A549 (cell line): ENCODE measurements at places on chromosomes 6 and 20. TPM values are rescaled to one million over a fixed set of nuclear protein-coding genes. Genes with fewer than 3 reads are reported as not detected.

GRCh38 chr20:10591946-10592521 is 81.8 kb downstream of the JAG1 start:
- DNase-seq: no peak

DNA sequence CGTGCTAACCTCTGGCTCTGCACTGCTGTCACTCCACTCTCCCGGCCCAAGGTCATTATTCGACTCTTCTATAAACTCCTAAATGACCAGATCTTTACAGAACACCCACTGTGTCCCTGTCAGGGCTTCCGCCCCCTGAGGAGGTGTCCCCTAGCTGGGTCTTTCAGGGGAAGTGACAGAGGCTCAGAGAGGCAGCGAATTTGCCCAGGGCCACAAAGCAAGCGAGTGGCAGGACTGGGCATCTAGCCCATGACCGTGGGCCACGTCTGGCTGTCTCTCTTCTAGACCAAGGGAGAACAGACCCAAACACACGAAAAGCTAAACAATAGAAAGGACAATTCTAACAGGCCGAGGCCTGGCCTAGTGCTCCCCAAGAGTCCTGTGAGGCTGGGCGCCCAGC is 27.4 kb downstream of the FOXF2 start:
- no peak for DNase-seq

DNA sequence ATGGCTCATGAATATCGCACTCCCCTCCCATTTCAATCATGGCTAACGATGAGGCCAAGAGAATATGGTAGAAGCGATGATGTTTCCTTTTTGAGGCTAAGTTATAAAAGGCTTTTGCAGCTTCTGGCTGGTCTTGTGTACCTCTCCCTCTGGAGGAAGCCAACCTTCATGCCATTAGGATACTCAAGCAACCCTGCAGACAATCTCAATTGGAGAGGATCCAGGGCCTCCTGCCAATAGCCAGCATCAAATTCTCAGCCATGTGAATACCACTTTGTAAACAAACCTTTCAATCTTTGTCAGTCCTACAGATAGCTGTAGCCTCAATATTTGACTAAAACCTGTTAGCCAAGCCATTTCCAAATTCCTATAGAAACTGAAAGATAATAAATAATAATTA is 738.4 kb downstream of the KIF16B start:
- DNase-seq: no peak

GRCh38 chr6:8859501-8859900 is 424.2 kb upstream of the SLC35B3 start:
- DNase-seq: no peak

DNA sequence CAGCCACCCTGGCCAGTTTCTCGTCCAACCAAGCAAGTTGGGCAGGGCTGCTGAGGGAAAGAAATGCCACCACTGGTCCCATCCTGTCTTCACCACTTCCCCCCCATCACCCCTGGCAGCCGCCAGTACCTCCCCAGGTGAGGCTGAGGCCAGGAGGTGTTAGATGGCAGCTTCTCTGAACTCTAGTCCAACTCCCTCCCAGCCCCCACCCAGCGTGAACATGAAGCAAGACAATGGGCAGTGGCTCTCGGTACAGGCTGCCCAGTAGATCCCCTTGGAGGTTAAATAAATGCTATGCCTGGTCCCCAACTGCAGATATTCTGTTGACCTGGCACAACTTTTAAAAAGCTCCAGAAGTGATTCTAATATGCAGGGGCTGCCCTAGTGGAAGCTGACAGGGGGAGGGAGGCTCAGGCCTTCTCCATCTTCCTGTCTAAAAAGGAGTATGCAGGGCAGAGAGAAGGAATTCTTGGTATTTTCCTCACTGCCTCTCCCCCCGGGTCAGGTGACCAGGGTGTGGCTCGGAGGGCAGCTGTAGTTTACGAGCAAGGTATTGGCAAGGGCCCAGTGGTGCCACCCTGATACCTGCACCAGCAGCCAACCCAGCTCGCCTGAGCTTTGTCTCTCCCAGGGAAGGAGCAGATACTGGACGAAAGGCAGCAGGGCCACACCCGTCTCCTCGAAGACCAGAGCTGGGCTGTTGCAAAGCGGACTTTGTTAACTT is 25.7 kb downstream of the KCNK5 start:
- DNase-seq: peak; percentile 62

DNA sequence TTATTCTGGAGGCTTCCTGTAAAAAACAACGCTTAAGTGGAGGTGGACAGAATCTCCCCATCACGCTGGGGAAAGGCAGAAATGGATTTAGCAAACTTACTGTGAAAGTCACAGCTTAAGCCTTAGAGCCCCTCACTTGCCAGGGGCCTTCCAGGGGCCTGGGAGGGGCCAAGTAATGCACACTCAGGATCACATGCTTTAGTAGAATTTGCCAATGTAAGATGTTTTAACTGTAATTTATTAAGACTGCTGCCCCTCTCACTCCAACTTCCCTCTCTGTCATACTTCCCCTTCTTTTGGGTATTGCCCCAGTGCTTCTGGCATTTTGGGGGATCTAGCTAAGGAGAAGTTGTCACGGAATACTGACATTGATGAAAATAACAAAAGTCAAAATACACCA is 12.6 kb upstream of the ADA start:
- no peak for DNase-seq

- peak; percentile 65 for DNase-seq
These were observed 12.4 kb downstream of the PKIG start for GRCh38 chr20:44594730-44595129.

DNA sequence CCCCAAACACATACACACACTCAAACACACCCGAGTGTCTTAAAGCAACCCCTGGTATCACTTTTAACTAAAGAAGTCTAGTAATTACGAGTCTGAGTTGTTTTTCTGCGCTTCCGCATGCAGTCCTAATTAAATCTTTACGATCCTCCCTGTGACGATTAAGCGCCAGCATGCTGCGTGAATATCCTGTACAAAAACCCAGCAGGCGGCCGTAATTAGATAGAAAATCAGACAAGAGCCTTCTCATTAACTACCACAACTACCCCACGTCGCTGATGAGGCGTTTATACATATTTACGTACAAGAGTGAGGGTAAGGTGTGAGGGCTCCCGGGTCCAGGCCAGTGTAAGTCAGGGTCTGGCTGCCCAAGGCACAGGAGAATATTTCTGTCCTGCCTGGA is 8.1 kb downstream of the TFAP2B start:
- no peak for DNase-seq

DNA sequence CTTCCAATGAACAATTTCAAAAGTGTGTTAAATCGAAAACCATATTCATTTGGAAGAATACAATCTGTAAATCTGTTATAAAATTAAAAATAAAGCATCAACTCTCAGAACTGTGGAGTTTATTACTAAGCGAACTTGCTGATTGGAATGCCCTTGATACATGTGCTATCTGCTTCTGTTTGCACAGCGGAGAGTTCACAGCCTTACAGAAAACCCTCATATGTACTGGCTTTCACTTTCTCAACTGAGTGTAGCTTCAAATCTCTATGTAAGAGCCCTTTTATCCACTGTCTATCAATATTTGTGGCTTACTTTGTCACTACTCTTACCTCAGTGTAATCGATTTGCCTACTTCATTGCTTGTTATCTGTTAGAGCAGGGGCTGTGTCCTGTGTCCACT is 447.4 kb downstream of the C6orf118 start:
- no peak for DNase-seq

DNA sequence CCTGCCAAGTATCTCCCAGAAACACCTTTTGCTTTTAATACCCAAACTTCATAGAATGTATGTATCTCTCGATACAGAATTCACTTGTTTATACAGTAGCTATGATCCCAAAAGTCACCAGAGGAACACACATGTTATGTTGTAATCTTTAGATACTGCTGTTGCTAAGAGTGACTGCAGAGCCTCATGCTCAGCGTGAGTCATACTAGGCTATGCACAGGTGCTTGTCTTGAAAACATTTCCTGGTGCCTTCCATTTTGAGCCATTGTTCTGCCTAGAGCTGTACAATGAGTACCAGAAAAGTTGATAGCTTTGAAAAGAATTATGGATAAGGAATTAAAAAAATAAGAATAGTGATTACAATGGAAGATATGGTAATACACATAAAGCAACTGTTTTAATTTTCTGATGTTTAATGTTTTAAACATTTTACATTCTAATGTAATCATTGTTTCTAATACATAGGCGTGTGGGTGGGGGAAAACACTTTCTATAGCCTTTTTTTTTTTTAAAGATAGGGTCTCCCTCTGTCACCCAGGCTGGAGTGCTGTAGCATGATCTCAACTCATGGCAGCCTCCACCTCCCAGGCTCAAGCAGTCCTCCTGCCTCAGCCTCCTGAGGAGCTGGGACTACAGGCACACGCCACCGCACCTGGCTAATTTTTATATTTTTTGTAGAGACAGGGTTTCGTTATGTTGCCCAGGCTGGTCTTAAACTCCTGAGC is 79.4 kb downstream of the CD24 start:
- no peak for DNase-seq

DNA sequence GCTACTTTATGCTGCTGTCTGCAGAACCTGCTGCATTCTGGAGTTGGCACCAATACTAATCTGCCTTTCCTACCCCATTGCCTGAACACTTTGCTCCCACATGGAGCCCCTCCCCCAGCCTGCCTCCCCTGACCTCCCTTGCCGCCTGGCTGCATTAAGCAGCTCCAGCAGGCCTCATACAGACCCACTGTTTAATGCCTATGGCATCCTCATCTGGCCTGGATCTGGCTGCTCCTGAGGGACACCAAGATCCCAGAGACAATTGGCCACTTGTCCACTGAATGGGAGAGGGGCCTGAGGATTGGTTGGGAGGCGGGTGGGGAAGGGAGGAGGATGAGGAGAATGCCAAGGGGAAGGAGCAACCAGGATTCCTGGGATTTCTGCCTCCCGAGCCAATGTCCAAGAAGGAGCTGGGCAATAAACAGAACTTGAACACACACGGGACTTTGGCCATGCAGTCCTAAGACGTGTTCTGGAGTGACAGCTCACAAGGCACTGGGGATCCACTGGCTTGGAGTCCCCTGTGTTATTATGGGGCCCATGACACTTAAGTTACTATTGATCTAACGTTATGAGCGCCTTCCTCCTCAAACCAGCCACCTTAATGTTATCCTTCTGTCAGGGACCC is 10.4 kb upstream of the KCNK5 start:
- DNase-seq: no peak

DNA sequence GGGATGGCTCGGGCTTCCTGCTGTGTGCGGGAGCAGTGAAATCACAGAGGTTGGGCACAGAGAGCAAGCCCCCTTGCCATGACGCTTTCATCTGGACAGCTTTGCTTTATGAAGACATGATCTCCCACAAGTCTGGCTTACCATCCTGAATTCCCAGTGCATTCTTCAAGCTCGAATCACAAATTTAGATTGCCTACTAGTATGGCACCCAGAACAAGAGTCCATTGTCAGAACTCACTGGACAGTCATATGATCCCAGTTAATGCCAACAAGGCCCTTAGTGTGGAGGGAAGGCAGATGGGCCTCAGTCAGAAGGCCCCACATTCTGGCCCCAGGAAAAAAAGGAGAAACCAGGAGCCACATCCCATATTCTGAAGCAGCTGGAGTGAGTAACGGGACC is 147.3 kb upstream of the FOXQ1 start:
- DNase-seq: no peak

DNA sequence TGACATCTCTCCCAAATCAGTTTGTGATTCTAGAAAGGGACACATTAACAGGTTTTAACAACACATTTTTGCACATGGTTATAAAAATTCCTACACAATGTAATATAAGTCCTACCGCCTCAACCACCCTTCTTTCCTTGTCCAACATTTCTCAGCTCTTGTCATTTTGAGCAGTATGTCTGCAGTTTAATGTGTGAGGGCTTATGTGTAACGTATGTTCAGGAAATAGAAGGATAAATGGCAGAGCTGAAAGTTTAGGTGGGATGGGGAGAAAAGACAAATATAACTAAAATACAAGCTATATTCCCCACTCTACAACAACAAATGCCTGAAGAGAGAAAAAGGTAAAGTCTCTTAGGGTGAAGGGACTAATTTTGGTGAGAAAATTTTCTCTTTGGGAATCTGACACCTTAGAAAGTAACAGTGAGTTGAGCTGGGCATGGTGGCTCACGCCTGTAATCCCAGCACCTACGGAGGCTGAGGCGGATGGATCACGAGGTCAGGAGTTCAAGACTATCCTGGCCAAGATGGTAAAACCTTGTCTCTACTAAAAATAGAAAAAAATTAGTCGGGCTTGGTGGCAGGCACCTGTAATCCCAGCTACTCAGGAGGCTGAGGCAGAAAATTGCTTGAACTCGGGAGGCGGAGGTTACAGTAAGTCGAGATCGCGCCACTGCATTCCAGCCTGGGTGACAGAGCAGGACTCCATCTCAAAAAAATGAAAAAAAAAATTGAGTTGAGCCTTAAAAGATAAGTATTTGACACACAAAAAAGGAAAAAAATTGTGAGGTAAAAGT is 5.1 kb downstream of the PNRC1 start:
- no peak for DNase-seq

DNA sequence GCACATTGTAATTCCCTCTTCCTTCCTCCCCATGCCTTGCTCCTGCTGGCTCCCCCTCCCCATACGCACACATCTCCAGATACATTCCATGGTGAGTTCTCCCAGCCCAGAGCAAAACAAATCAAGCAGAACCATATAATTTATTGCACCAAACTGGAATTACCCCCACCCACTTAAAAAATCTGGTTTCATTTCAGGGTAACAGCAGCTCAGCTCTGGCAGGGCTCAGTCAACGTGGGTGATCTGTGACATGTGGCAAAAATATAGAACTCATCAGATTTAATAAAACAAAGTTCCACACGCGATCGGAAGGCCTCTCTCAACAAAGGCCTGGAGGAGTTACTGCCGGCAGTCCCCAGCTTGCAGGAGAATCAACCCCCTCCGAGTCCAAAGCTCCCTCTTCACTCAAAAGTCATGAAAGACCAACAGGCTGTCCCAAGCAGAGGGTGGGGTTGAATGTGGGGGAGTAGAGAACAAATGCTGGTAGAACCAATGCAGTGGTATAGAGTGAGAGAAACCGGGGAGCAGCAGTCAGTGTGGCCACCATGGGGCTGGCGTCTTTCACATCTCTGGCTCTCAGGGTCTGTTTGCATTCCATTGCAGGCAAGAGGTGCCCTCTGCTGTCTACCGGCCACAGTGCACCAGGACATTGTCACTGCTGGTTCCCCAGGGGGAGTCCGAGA is 323.3 kb upstream of the NT5E start:
- peak; percentile 35 for DNase-seq

Gene SGK1
- polyA plus RNA-seq: 32.0 to 41.5 TPM (median 41.3 TPM) in 3 replicates

Gene IL22RA2
- polyA plus RNA-seq: not detected in 3 replicates

Gene SLC17A2
- not detected in 3 replicates for polyA plus RNA-seq

Gene STK4
- 14.5 to 14.6 TPM (median 14.5 TPM) in 3 replicates for polyA plus RNA-seq

Gene ALDH5A1
- 6.9 to 7.2 TPM (median 7.1 TPM) in 3 replicates for polyA plus RNA-seq

Gene ZC3H12D
- polyA plus RNA-seq: 0.04 to 0.05 TPM (median 0.04 TPM) in 3 replicates

Gene OTOR
- not detected in 3 replicates for polyA plus RNA-seq
